ENCODE measurements at places on chromosomes 16 and 17.

DNA sequence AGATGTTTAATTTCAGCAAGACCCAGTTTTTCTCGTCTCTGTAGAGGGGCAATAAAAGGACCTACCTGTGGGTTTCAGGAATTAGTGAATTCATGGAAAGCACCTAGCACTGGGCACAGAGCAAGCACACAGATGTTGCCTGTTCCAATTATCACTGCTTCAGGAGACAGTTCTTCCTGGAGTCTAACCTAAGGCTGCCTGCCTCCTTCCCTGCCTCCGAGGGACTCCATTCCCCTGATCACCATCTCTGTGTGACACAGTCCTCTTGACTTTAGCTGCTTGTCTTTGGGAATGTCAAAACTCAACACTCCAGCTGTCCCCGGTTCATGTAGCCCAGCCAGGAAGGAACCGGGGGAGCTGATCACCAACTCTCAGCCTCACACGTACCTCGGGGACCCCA lies 474.9 kb downstream of the SLC39A11 start:
- no peak for DNase-seq

DNA sequence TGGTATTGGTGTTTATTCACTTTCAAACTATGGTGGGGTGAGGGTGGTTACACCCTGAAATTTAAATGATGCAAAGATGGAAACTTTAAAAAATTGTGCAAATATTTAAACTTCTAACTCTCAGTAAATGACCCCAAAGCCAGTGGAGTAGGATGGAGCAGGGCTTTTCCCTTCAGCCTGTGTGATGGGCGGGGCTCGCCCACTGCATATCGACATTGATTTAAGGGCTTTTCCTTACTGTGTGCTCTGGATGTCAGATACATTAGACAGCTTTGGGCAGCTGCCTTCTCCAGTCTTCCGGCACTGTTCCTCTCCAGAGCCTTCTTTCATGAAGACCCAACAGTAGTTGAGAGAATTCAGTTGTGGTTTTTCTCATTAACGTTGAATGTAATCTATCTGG lies 99.9 kb downstream of the SPECC1 start:
- DNase-seq, result no peak

DNA sequence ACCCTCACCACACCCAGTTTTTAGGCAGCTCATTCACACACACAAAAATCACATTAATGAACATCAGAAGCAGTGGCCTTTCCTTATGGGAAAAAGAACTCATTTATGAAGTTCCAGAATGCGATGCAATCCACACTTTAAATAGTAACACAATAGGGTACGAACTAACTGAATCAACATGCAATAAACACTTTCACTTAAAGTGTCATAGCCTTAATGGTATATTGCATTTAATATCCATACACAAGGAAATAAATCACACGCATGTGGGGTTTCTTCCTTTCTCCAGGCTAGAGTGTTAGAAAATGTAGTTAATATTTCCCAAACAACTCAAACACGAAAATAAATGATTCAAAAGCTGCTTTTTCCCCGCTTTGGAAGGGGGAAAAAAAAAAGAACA lies 19.7 kb downstream of the ADCY9 start:
- DNase-seq, result no peak

DNA sequence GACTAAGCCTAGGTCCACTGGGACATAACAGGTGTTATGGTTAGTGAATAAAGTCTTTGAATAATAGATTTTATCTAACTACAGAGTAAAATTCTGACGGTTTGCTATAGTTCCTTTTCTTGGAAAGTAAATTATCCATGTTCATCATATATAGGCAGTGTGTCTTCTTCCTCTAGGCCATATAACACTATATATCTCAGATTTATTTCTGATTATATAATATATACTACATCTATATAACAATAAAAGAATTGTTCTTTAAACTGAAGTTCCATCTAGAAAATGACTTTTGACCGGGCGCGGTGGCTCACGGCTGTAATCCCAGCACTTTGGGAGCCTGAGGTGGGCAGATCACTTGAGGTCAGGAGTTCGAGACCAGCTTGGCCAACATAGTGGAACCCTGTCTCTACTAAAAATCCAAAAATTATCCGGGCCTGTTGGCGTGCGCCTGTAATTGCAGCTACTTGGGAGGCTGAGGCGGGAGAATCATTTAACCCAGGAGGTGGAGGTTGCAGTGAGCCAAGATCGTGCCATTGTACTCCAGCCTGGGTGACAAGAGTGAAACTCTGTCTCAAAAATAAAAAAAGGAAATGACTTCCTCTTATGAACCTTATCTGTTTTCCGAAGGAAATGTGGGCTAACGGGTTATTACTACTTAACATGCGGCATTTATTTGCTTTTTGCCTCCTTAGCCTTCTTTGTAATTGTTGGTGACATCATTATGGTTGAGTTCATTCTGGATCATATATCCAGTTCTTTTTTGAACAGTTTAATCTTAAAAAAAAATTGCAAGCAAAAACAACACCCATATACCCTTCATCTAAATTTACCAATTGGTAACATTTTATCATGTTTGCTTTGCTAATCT lies 29.2 kb downstream of the NOL11 start:
- no peak for DNase-seq

DNA sequence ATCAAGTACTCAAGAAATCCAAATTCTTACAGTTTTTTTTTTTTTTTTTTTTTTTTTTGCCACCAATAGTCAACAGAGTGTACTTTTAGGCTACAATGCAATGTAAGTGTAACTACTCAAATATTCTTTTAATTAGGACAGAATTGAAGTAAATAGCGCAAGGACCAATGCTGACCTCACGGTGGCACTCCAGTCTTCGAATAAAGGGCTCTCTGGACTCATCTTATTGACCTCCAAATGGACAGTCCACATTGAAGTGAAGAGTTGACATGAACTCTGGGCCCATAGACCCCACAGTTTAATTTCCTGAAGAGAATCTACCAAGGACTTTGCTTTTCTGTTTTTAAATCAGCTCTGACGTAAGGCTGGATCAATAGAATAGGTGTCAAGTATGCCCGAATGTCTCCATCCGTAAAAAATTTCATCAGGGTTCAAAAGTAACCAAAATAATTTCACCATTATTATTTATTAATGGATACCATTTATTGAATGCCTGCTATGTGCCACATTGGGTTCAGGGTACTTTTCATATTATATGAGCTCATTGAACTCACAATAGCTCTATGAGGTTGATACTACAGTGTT lies 7.3 kb upstream of the DDX52 start:
- DNase-seq, result peak; percentile 43

DNA sequence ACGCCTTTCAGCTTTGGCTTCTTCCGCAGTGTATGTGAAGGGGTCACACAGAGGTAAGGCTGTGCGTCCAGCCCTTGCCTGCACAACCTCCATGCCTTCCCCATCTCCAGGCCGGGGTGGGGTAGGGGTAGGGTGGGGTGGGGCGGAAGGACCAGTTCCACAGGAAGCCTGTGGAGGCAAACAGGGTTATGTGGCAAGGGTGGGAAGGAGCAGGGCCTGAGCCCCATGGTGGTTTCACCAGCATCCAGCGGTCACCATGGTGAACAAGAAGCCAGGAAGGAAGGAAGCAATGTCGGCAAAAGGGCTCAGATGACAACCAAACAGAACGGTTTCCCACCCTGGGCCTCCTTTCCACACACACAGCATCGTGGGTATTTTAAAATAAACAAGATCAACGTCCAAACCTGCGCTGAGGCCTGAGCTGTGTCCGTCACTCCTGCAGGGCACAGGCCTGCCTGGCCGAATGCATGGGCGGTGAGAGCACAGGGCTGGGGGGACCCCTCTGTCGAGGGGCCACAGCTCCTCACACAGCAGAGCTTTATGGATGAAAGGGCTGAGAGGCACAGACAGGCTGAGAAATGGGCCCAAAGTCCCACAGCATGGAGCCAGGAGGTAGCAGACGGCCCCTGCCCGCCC lies 80.5 kb downstream of the ZNF778 start:
- DNase-seq, result no peak

DNA sequence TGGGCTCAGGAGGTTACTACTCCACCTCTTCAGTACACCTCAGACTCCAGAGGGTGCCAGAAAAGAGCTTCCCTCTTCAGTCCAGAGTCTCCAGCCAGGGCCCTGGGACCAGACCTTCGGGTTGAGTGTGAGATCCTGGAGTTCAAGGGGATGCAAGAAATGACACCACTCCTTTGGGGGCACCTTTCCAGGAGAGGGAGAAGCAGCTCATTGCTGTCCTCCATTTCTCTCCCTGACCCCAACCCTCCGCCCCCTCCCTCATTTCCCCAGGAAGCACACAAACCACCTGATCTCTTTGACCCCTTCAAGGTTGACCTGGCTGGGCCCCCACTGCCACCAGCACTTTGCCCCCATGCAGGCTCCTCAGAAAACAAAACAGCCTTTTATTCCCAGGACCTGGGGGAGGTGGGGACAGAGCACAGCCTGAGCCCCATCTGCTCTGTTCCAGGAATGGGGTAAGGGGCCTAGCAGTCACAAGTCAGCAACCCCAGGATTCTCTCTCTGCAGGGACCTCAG lies 21.4 kb downstream of the CDH5 start:
- no peak for DNase-seq

- DNase-seq, result no peak
These were observed 40.9 kb downstream of the ZZEF1 start for GRCh38 chr17:4101759-4102405.

DNA sequence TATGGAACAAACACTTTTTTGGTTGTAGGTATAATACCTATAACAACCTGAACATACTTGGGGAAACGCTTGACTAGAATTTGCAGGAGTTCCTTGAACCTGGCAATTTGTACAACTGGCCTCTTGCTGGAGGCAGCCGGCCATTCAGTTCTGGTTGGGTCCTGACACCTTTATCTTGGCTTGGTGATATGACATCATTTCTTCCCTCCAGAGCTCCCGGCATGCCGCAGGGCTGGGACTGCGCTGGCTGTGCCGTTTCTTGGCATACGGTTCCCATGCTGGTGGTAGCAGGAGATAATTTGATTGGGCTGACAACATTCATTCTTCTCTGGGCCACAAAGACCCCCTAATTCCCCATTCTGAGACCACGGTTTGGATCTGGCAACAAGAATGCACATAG lies 87.5 kb downstream of the ASIC2 start:
- DNase-seq, result no peak

DNA sequence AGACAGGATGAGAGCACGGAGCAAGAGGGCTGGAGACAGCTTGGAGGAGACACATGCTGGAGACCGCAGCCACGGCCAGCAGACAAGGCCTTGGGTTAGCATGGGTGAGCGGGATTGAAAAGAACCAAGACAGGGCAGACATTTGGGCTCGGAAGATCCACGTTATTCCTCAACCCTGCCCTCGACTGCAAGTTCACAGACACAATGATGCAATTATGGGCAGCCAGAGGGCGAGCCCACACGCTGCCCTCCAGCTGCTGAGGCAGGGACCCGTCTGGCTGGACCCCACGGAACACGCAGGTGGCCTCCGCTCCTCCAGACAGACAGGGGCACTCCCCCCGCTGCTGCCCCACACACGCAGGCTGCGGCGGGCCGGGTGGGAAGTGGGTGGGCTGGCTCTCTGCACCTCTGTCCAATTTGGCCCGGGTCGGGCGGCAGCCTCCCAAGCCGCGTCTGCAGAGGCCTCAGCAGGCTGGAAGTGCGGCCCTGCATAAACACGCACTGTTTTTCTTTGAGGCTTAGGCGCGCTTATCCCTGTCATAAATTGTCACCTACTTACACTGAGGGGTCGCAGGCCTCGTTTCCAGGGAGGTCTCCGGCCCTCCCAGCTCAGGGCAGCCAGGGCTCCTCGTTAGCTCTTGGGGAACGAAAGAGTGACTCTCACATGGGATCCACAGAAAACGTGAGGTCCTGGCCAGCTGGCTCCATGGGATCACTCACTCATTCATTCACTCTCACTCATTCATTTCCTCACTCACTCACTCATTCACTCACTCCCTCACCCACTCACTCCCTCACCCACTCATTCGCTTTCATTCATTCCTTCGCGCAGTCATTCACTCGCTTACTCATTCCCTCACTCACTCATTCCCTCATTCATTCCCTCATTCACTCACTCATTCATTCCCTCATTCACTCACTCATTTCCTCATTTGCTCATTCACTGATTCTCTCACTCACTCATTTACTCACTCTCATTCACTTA lies 303.9 kb downstream of the C16orf95 start:
- DNase-seq, result peak; percentile 56

GRCh38 chr17:30234964-30235363 lies 533 bp downstream of the SLC6A4 start:
- no peak for DNase-seq

- DNase-seq, result peak; percentile 97
These were observed 13.8 kb downstream of the CORO7 start for GRCh38 chr16:4402439-4403132.

DNA sequence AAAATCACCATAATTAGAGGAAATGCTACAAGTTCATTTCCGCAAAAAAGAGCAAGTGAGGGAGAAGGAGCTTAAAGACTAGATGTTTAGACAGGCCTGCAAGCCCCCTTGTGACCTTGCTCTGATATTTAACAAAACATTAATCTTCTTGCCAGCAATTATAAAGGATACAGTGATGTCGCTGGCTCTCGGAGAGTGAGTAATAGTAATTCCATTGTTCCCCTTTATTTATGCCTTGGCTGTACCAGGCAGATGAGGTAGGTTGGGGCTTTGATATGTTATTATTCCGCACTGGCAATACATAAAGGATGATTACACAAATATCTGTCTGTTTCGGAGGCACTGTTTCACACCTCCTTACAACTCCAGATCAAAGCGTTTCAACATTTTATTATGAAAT lies 204.8 kb upstream of the SALL1 start:
- DNase-seq, result no peak

GRCh38 chr17:43042025-43042628 lies 17.1 kb downstream of the RND2 start:
- no peak for DNase-seq

- no peak for DNase-seq
These were observed 344.5 kb downstream of the SEC14L1 start for GRCh38 chr17:77485089-77485833.

GRCh38 chr16:49672753-49673152 lies 183.2 kb downstream of the ZNF423 start:
- DNase-seq, result no peak

GRCh38 chr17:82528484-82529265 lies 9.1 kb downstream of the FOXK2 start:
- DNase-seq, result peak; percentile 21

DNA sequence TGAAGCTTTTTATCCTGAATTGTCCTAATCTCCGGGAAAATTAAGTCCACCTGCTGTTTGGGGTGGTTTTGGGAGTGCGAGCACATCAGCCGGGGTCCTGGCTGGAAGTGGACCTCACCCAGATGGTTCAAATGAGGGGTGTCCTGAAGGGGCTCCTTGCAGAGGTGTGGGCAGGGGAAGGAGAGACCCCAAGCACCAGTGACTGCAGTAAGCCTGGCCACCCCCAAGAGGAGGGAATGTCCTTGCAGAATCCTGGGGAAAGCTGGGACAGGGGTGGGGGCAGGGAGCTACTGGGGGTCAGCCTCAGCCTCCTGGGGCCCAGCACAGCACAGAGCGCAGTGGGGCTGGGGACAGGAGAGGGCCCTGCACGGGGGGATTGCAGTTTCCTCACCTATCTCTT lies 29.4 kb downstream of the NAGPA start:
- no peak for DNase-seq

DNA sequence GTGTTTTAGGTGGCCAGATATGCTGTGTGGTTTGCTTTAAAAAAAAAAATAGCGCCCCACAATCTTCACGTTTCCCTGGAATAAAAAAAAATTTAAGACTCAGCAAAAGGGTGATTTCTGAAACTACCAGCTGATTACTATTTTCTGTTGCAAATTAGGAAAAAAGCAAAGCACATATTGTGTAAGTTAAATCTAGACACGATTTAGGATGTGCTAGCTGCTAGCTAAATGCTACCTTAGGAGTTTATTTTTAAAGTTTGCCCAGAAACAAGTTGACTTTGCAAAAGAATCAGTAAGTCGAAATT lies 944 bp upstream of the MARF1 start:
- no peak for DNase-seq

Data from nephron progenitor cell (in vitro differentiated cells).